ENCODE measurements at places on chromosomes 11 and 22.

GRCh38 chr22:25210793-25211192 lies 8.6 kb upstream of the CRYBB2 start:
- no peak for DNase-seq

DNA sequence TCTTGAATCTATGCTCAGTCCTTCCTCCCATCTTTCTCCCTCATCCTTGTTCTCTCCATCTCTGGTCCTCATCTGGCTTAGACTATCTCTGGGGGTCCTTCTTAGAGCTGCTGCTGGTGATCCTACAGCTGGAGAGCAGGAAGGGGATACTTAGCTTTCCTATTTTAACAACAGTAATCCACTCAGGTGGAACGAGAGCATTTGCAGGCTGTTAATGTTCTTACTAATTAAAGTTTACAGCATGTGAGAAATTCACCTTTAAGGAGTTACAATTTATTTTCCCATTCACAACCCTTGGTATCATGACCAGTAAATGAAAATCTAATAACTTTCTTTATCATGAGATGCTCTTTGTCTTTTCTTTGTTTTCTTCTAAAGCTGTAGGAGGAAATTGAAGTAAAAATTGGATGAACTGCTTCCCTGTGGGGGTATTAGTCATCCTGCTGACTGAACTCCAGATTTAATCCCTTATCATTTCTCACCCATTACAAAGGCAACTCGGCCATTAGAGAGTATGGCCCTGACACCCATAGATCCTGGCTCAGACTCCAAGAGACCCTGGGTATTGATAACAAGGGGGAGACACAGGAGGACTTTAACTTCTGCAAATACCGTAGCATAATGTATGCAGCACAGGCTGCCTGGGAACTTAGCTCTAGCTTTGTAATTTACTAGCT lies 37.6 kb upstream of the MTNR1B start:
- no peak for DNase-seq

DNA sequence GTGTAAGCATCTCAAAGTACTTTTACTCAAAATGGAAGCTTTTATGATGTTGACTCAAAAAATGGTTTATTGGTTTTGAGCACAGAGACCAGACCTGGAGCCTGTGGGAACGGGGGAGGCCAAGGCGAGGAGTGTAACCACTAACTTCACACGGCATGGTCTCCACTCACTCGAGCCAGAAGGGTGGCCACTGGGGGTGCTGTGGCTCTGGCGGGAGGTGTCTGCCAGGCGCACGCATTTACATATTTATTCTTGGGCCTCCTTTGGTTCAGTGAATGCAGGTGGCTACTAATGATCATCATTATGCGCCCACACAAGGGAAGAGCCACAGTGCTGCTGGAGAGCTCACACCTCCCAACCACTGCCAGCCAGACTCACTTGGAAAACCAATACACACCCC lies 64.6 kb downstream of the FLRT1 start:
- DNase-seq, result no peak

GRCh38 chr11:76980196-76980595 lies 54.0 kb upstream of the B3GNT6 start:
- DNase-seq, result no peak

DNA sequence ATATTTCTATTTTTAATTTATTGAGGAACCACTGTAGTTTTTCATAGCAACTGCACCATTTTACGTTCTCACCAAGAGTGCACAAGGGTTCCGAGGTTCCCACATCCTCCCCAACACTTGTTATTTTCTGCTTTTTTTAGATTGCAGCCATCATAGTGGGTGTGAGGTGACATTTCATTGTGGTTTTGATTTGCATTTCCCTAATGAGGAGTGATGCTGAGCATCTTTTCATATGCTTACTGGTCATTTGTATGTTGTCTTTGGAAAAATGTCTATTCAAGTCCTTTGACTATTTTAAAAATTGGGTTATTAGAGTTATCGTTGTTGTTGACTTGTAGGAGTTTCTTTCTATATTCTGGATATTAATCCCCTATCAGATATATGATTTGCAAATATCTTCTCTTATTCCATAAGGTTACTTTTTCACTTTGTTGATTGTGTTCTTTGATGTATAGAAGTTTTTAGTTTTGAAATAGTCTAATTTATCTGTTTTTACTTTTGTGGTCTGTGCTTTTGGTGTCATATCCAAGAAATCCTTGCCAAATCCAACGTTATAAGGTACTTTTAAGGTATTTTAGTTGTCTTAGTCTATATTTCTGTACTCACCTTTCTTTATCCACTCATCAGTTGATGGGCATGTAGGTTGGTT lies 9.0 kb downstream of the NEAT1 start:
- no peak for DNase-seq
